Mucosa of descending colon (tissue), 3 donors: ENCODE measurements at places on chromosomes 7 and 10.

DNA sequence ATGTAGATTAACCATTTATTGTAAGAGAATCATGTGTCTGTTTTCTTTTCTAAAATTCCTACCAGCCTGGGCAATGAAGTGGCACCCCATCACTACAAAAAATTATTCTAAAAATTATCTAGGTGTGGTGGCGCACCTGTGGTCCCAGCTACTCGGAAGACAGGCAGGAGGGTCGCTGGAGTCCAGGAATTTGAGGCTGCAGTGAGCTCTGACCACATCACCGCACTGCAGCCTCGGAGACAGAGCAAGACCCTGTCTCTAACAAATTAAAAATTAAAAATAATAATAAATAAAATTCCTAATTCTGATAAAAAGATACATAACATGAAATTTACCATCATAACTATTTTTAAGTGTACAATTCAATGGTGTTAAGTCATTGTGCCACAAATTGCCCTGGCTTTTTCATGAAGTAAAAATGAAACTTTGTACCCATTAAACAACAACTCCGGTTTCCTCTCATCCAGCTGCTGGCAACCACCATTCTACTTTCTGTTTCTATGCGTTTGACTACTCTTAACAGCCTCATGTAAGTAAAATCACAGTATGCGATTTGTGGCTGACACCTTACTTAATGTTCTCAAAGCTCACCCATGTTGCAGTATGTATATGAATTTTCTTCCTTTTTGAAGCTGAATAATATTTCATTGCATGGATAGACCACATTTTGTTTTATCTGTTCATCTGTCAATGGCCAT is 20.6 kb upstream of the USP6NL start:
- DNase-seq, result no peak

DNA sequence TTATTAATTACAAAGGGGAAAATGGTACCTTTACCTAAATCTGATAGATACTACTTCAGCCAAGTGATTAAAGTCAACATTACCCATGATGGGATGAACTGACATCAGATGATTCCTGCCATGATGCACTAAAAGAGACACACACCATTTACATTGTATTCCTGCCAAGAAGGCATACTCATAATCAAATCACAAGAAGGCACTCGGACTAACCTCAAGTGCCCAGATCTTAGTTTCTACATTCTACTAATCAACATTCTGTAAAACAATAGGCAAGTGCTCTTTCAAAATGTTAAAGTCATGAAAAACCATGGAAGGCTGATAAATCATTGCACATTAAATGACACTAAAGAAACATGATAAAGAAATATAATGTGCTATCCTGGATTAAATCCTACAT is 44.4 kb downstream of the SLC35G1 start:
- DNase-seq, result no peak

- DNase-seq, result no peak
These were observed 39.4 kb downstream of the HK1 start for GRCh38 chr10:69317626-69318105.

- no peak for DNase-seq
These were observed 29.0 kb downstream of the STEAP1B start for GRCh38 chr7:22470981-22471380.

DNA sequence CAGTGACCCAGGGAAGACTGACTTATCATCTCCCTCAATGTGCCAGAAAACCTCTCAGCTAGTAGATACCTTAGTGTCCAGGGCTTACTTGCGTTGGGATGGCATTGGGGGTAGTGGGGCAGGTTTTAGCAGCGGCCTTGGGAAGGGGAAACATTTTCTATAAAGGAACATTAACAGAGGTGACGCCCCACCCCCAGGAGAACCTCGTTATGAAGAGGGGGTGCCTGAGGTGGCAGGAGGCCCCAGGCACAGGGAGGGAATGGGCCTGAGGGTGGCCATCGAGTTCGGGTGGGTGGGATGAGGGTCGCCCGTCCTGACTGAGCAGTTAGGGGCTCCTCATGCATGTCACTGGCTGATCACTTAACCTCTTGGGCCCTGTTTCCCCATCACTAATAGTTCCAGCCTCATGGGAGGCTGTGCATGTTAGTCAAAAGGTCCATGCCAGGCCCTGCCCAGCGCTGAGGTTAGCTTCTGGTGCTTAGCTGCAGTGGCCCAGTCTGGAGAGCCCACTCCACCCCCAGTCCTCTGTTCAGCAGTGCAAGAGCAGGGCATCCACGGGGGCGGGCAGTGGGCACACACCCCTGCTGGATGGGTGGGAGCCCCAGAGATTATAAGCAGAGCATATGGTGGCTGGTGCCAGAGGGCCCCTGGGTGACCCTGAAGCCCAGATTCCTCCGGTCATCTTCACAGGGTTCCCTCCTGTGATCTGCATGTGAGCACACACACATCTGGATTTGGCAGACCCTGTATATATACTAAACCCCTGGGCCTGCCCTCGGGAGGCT is 27.0 kb downstream of the UNC5B start:
- DNase-seq, result peak; percentile 19

DNA sequence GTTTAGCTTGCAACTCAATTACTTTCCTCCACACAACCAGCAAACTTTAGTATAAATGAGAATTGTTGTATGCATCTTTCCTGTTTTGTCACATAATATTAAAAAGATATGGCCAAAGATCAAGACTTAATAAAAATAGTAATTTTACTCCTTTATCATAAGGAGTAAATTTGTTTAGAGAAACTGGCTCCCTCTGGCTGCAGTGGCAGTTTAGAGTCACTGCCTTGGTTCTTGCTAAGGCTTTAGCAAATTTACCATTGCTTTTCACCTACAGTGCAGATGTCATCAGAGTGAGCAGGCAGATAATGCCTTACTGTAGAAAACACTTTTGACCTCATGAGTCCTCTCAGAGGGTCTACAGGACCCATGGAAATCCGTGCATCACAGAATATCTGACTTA is 2.6 kb downstream of the PRPF18 start:
- DNase-seq, result no peak
